Prostate gland (tissue), 2 donors: ENCODE measurements at places on chromosomes 6 and 20. TPM values are rescaled to one million over a fixed set of nuclear protein-coding genes. Genes with fewer than 3 reads are reported as not detected.

PRR18 gene
- total RNA-seq: not detected

DNA sequence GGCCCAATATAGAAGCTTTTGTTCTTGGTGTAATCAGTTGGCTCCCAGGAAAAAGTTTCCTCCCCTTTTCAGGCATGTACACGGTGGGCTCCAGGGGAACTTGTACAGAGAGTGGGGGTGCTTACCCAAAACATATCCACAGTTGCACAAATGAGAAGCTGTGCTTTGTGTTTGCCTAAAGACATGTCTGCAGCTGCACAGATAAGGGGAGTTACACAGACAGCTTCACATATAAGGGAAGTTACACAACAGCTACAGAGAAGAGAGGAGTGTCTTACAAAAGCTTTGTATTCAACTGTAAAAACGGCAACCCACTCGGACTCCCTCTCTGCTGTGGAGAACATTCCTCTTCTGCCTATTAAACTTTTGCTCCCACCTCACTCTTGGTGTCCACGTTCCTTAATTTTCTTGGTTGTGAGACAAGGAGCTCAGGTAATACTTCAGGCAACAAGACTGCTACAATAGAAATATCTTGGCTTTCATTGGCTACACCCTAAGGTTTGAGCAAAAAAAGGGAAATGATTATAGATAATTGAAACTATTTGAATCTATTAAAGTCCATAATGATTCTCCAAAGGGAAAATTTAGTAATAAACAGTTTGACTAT, 7.4 kb upstream of the PNRC1 start:
- no peaks in the 10 kb centered on the region for H3K4me1 ChIP-seq
- H3K27me3 ChIP-seq: no peaks in the 10 kb centered on the region
- no peak for DNase-seq
- H3K36me3 ChIP-seq: no peaks in the 10 kb centered on the region
- H3K4me3 ChIP-seq: no peak overlapping the region

GRCh38 chr6:15574023-15574422, 88.8 kb downstream of the DTNBP1 start:
- H3K27ac ChIP-seq: no peak overlapping the region
- H3K27me3 ChIP-seq: no peaks in the 10 kb centered on the region
- H3K4me1 ChIP-seq: peaks cover 6% of the 10 kb centered on the region
- no peak for DNase-seq
- no peaks in the 10 kb centered on the region for H3K36me3 ChIP-seq
- no peak overlapping the region for H3K4me3 ChIP-seq

- no peak for DNase-seq
- no peaks in the 10 kb centered on the region for H3K36me3 ChIP-seq
- H3K4me1 ChIP-seq: no peaks in the 10 kb centered on the region
- no peak overlapping the region for H3K27ac ChIP-seq
Observed at GRCh38 chr20:52922436-52922835, 49.7 kb upstream of the TSHZ2 start.
